Activated CD4-positive, alpha-beta T cell treated with anti-CD3 and anti-CD28 coated beads, Interleukin-10, Interleukin-2, amounts not matched to agents 100 ng/mL and 50 ng/mL, durations not matched to agents 16 hours and 8 hours (primary cell): ENCODE measurements at places on chromosomes 3 and 15.

- no peak for DNase-seq
These were observed 102.6 kb downstream of the EFL1 start for GRCh38 chr15:82159922-82160321.

DNA sequence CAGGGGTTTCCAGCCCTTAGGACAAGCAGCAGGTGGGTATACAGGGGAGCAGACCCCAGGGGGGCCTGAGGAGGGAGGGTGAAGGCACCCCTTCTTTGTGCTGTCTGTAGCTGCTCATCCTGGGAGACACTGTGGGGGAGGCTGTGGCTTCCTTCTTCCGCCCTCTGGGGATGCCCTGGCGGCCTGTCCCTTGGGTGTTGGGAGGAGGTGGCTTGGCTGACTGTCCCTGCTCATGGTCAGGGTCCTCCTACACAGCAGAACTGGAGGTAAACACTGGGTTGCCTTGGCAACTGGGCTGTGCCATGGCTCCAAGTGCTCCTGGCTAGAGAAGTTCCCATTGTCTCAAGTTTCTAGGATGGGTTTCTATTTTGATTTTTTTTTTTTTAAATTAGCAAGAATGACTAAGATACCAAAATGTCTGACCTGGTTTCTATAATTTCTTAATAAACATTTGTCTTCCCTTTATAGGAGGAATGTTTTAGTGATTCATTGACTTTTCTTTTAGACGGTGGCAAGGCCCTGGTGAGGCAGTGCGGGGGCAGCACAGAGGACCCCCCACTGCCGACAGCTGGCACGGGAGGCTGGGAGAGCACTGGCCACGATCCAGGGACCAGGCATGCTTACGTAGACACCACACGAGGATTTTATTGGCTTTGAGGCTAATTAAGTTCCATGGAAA lies 12.4 kb downstream of the KLF13 start:
- peak; percentile 56 for DNase-seq

- DNase-seq, result no peak
These were observed 14.3 kb upstream of the FBXL22 start for GRCh38 chr15:63582718-63583426.

- DNase-seq, result peak; percentile 37
These were observed 45.0 kb downstream of the DLG1 start for GRCh38 chr3:197253238-197253947.

GRCh38 chr3:153315781-153316180 lies 153.8 kb downstream of the RAP2B start:
- DNase-seq, result no peak

- no peak for DNase-seq
These were observed 148.9 kb downstream of the GREM1 start for GRCh38 chr15:32866454-32867312.

GRCh38 chr3:82353306-82354171 lies 592.1 kb upstream of the GBE1 start:
- DNase-seq, result no peak

- peak; percentile 91 for DNase-seq
These were observed 19.6 kb downstream of the CD86 start for GRCh38 chr3:122074621-122075265.

DNA sequence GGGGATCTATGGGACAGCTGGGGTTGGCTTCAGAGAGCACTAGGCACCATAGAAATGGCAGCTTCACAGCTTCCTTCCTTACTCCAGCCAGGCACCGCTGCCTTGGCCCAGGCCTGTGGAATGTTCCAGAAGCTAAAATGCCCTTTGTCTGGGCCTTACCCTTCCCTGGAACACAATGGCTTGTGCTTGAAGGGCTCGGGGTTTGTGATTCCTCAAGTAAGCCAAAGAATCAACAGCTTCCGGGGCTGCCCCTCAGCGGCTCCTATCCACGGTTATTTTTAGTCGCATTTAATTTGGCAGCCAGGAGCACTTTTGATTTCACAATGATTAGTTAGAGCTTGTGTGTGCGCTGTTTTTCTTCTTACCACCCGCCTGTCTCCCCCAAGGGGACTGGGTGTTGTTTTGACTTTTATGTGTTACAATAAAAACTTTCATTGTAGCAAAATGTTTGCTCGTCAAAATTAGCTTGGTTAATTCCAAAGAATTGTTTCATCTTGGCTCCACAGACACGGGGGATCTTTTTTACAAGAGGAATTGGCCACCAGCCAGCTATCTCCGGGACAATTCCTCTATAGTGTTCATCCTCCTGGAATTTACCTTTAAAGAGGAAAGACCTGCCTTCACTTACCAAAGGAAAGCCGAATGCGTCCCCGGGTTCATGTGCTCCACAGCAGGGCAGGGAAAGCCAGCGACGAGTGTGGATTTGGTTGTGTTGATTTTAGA lies 73.8 kb downstream of the TLE3 start:
- no peak for DNase-seq

- DNase-seq, result no peak
These were observed 315.7 kb upstream of the GADL1 start for GRCh38 chr3:31210068-31210645.

DNA sequence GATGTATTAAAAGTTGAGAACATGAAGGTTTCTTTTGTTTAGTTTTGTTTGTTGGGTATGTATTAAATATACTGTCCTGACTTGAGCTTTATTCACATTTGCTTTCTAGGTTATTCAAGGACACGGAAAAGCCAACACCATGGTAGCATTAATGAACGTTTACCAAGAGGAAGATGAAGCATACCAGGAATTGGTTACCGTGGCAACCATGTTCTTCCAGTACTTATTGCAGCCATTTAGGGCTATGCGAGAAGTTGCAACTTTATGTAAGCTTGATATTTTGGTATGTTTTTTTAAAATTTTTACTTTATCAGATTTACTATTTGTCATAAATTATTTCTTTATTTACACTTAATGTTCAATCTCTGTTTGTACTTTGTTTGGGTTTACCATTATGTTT lies 3.6 kb downstream of the WHAMM start:
- no peak for DNase-seq

GRCh38 chr15:95663156-95664100 lies 667.1 kb upstream of the NR2F2 start:
- DNase-seq, result no peak

DNA sequence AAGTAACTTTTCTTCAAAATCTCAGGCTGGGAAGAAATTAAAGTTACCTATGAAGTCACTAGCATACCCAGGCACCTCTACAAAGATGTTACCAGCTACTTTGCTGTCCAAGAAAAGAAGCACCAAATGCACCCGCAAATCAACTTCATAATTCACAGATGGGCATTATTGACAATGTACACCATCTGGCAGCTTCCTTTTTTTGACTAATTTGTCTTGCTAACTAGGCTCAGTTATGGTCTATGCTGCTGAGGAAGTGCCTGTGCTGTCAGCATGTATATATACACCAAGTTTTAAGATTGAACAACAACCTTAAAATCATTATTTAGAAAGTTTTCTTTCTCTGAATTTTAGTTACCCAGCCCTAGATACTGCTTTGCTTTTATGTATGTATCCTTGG lies 93.8 kb downstream of the NSUN3 start:
- no peak for DNase-seq

DNA sequence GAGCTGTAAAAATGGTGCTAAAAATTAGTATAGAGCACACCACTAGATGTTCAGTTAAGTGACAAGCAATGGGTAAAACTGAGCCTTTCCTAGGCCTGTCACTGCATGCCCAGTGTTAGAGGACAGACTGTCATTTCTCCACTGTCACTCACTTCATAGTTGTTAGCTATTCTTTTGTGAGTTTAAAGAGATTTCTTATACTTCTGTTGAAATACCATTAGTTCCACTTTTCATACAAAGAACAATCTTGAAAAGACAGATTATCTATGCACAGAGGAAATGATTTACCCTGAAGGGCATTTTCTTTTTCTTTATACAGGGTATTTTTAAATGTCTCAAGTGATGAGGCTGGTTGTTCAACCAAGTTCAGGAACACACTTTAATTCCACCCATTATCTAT lies 28.3 kb upstream of the CHMP2B start:
- DNase-seq, result no peak

DNA sequence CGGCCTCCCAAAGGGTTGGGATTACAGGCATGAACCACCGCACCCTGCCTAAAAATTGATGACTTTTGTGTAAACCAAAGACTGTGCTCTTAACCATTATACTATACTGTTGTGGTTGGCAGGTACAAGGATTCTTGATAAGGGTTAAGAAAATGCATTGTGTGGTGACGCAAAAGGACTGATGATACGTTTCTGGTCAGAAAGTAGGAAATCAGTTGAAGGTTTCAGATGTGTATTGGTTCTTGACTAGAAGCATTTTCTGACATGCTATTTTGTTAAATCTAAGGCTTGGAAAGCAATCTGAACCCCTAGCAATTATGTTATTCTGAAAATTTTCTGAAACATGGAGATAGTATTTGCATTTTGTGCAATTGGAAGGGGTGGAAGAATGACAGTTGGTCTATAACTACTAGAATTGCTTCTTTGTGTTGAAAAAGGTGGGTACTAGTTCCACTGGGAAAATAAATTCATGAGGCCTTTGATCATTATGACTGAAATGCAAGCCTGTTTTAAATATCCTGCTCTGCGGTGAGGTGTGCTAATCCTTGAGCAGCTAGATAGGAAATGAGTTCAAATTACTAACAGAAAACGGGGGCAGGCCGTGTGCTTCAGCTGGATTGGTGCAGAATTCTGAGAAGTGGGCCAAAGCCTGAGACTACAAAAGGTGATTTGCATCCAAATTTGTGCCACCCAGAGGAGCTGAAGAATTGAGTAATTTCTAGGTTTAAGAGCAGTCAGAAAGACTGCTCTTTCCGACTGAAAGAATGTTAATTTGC lies 66.0 kb upstream of the LRRFIP2 start:
- DNase-seq, result no peak

DNA sequence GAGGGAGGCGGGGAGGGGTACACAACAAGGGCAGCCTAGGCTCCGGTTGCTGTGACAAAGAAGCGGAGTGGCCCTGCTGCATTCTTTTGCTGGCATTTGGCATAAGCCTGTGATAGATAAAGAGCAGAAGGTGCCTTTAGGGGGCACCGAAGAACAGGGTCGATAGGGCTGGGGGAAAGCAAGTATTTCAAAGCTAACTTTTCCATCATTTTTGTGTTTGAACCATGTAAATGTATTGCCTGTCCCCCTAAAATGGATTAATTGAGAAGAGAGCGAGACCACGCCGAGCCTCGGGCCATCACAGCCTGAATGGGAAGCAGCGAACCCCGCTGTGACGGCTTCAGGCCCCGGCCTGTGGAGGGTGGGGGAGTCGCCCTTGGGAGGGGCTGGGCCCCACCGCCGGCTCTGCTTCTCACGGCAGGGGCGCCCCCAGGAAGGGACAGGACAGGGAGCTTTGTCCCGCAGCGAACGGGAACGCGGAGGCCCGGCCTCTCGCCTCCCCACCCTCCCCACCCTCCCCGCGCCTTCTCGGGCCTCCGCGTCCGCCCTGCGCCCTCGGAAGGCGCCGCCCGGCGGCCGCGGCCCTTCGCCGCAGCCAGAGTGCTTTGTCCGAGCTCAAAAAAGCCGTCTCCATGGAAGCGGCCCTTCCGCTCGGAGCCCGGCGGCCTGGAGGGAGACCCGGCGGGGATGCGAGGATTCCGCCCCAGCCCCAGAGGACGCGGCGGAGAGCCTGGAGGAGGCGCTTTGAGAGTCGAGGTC lies 32.4 kb upstream of the ALDH1L1 start:
- no peak for DNase-seq

GRCh38 chr3:59684766-59685165 lies 634.9 kb upstream of the CFAP20DC start:
- DNase-seq, result no peak

DNA sequence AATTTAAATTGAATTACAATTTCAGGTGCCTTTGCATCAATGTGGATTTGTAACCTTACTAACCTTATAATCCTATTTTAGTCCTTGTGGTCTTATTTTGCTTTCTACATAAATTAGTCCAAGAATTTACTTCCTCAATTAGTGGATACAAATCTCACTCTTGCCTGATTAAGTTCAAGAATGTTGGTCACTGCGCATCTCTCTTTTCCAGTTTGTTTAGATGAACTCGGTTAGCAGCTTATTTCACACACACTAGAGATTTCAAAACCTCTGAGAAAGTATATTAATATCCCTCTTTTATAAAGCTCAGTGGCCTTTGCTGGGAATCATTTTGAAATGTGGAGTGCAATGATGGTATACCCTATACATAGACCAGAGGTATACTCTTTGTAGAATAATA lies 243.4 kb downstream of the DTWD1 start:
- DNase-seq, result no peak

- DNase-seq, result no peak
These were observed 902.1 kb upstream of the SEMA6D start for GRCh38 chr15:46815240-46815639.

- DNase-seq, result no peak
These were observed 121.4 kb downstream of the FBLN2 start for GRCh38 chr3:13670292-13670691.

DNA sequence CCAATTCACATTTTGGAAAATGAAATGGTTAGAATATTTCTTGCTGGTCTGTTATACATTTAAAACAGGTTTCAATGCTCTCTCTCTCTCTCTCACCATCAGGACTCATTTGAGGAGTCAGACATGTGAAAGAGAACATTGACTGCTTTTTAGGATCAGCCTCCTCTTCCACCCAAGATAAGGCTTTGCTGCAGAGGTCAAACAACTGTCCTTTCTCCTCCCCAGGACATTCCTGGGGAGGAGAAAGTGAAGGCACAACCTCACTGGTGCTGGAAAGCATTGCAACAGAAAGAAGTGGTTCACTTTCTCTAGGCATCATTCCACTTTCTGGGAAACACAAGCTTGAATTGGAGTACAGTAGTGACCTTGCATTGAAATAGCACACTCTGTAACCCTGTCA lies 409.1 kb upstream of the NR2F2 start:
- no peak for DNase-seq

DNA sequence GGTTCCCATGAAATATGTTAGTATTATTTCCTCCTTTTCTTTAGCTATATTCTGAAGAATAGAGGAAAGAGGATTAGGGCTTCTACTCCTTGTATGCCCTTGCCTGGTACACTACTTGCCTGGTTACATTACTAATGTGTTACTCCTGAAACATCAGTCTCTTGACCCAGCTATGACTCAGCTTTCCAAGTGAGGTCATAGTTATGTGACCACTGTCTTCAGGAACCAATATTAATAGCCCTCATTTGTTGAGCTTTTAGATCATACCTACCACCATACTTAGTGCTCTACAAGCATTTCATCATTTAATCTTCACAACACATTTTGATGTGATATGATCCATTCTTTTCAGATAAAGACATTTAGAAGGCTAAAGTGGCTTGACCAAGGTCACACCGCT lies 60.3 kb downstream of the CMSS1 start:
- peak; percentile 47 for DNase-seq

DNA sequence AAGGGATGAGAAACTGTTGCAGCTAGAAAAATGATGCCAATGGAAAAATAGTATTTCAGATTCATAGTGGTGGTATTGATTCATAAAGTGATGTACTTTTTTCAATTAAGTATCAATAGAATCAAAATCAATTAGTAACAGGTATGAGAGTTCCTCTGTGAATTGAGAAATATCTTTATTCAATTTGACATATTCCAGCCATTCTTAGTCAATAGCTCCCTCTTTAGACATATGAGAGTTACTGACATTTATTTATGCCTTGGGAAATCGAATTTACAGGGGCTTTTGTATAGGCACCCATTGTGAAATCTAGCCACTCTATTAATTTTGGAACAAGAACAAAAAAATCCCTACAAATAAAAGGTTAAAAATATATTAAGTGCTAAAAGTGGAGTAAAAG lies 386.9 kb upstream of the CNTN3 start:
- no peak for DNase-seq
